Substantia nigra (tissue), 51 donors: ENCODE measurements at places on chromosomes 1 and 21.

DNA sequence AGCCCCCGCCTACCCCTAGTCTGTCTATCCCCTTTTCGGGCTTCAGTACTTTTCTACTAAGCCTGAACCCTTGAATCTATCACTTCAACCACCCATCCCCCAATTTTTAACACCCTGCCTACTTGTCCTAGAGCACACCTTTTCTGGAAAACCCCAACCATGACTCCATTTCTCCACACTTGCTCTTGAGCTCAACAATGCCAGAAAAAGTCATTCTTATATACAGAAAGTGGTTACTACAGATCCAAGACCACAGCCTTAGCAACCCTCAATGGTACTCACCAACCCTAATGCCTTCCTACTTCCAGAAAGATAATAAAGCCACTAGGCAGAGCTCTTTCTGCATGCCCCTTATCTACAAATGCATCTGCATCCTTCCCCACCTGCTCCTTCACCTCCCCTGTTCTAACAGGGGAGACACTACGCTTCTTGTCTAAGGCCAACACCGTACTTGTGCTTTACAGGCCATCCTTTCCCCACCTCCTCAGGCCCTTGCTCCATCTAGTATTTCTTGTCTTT is 41.2 kb downstream of the DMAP1 start:
- DNase-seq, result no peak

GRCh38 chr21:25457411-25457810 is 149.9 kb downstream of the MRPL39 start:
- no peak for DNase-seq

DNA sequence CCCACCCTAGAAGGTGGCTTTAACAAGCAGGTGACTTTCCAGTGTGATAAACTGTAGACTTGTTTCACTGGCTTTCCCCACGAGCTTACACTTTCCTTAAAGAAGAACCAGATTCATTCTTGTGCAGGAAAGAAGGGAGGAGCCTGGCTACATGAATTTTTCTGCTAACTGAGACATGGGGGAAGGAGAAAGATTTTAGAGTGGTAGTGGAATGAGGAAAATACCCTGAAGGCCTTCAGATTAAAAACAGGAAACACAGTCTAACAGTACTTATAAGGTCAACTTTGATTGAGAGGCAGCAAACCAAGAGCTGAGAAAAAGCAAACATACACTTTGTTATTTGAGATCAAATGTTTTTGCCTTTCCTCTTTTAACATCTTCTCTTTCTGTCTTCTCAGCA is 640.9 kb upstream of the PLXNA2 start:
- no peak for DNase-seq

- DNase-seq, result no peak
These were observed 222.3 kb downstream of the NTNG1 start for GRCh38 chr1:107363154-107363553.

GRCh38 chr1:240312872-240313271 is 221.2 kb downstream of the FMN2 start:
- no peak for DNase-seq

DNA sequence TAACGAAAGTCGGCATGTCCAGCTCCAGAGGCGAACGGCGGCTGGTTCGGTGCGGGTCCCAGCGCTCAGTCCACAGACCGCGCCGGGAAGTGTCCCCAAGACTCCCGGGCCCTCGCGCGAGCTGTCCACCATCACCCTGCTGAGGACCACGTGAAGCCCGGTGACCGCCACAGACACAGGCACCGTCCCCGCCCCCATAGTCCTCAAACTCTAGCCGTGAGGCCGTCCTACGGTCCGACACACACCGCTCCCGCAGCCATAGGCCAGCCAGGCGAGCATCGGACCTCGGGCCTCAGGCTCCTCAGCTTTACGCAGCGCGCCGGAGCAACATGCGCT is 535 bp downstream of the SETD4 start:
- DNase-seq, result peak; percentile 31

DNA sequence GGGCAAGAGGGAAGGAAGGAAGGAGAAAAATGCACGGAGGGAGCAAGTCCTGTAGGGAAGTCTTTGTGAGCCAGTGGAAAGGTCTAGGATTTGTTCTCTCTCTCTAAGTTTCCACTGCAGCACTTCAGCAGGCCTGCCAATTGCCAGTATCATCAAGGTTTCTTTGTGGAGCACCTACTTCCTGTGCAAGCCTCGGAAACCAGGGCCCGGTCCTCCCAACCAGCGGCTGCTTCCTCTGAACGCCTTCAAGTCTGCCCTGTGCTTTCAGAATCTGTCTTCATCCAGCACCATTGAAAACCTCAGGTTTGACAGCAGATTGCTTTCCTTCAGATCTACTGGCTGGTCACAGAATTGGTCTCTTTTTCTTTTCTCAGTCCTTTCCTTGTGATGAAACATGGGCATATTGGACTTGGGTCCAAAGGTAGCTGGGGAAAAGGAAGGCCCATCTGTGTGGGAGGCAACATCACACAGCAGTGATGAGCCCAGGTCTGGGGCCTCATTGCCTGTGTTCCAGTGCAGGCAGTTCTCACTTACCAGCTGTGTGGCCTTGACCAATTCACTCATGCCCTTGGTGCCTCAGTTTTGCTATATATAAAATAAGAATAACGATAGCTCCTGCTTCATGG is 144.5 kb downstream of the SEC16B start:
- no peak for DNase-seq

DNA sequence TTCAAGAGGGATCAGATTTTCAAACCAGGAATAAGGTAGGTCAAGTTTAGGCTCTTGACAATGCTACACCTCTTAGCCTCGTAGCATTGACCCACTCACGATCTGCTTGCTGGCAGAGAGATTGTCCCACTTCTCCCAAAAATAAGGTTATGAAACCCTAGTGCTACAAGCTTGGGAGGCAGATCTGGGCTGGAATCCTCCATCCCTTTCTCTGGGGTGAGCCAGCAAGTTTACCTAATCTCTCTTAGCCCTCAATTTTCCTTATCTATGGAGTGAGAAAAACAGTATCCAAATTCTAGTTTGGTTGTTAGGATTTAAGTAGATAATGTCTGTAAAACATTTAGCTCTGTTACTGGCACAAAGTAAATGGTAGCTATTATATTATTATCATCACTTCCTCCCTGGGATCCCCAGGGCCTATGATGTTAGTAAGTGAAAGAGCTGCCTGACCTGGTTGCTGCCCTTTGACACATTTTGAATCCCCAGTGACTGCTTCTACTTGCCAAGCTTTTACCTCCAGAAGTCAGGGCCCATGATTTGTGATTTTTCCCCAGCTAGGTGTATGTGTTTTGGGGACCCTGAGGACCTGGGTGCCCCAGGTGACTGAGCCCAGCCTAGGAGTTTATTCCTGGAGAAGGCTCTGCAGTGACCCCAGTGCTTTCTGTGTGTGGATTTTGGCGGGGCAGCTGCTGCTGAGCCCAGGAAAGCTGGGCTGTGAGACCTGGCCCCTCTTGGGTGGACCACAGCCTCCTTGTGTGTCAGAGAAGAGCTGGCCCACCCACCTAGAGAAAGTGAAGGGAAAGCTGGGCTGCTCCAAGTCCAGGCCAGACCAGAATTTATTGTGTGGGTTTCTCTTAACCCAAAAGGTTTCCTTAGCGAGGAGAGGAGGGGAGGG is 48.2 kb upstream of the VANGL1 start:
- no peak for DNase-seq

- no peak for DNase-seq
These were observed 45.9 kb downstream of the TRIM11 start for GRCh38 chr1:228360533-228361313.

GRCh38 chr1:153527023-153527682 is 8.6 kb downstream of the S100A6 start:
- DNase-seq, result no peak

- DNase-seq, result no peak
These were observed 29.8 kb upstream of the KIAA0040 start for GRCh38 chr1:175222296-175222938.

- DNase-seq, result no peak
These were observed 6.4 kb downstream of the ADARB1 start for GRCh38 chr21:45080639-45081414.

DNA sequence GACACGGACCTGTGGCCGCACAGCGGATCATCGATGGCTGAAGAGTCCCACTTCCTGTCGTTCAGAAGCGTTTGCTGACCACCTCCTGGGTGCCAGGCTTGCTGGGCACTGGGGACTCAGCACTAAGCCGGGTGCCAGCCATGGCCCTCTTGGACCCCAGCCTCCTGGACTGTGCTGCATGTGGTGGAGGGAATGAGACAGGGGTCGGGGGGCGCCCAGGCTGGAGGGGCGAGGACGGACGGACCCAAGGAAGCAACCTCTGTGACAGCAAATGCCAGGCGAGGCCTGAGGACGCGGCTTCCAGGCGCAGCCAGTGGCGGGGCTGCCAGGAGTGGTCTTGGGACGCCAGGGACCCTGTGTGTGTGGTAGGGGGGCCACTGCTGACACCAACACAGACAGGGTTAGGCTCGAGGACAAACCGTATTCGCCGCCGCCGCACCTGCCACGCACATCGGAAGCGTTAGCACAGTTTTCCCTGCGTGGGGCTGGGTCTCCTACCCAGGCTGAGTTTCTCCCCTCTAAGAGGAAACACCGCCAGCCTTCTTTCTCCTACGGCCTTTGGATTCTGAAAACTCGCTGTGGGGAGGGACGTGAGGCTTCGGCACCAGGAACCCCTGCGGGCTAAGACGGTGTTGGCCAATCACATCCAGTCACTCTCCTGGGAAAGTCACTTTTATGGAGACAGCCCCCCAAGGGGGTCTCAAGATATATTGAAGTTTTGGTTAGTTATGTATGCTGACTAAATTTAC is 3.1 kb upstream of the MXRA8 start:
- no peak for DNase-seq

DNA sequence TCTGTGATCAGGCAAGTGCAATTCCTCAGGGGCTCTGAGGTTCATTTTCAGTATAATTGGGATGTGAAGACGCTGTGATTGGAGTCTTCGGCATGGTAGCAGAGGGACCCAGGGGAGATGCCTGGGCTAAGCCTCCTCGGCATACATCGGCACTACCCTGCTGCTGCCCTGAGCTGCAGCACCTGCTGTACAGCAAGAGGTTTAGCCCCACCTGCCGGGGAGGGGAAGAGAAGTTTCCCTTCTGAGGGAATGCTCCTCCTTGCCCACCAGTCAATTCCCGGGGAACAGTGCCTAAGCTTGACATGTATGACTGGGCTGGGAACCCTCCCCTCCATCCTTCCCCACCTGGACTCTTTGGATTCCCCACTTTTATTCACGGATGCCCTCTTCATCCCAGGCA is 24.9 kb downstream of the CNIH3 start:
- DNase-seq, result no peak

DNA sequence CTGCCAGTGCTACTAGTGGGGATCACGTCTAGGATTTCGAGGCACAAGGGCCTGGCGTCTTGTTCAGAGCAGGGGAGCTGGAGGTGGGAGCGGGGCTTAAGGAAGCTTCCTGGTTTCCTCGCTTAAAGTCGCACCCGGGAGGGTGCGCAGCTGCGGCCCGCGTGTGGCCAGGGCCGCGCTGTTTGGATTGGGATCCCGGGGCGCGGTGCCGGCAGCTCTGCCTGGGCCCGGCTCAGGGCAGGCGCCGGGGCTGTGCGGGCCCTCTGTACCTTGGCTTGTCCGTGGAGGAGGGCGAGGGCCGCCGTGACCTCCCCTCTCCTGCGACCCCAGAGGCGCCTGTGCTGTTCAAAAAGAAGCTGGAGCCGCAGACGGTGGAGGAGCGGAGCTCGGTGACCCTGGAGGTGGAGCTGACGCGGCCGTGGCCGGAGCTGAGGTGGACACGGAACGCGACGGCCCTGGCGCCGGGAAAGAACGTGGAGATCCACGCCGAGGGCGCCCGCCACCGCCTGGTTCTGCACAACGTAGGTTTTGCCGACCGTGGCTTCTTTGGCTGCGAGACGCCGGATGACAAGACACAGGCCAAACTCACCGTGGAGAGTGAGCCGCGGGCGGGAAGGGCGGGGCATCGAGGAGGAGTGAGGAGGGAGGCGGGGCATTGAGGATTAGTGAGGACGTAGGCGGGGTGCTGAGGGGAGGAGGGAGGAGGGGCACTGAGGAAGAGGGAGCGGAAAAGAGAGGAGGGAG is 67.8 kb downstream of the OBSCN start:
- DNase-seq, result no peak
